Fibroblast of skin of abdomen (primary cell): ENCODE measurements at places on chromosomes 16 and 17.

GRCh38 chr16:89187032-89187769 is 13.1 kb downstream of the SLC22A31 start:
- peak; percentile 33 for DNase-seq

DNA sequence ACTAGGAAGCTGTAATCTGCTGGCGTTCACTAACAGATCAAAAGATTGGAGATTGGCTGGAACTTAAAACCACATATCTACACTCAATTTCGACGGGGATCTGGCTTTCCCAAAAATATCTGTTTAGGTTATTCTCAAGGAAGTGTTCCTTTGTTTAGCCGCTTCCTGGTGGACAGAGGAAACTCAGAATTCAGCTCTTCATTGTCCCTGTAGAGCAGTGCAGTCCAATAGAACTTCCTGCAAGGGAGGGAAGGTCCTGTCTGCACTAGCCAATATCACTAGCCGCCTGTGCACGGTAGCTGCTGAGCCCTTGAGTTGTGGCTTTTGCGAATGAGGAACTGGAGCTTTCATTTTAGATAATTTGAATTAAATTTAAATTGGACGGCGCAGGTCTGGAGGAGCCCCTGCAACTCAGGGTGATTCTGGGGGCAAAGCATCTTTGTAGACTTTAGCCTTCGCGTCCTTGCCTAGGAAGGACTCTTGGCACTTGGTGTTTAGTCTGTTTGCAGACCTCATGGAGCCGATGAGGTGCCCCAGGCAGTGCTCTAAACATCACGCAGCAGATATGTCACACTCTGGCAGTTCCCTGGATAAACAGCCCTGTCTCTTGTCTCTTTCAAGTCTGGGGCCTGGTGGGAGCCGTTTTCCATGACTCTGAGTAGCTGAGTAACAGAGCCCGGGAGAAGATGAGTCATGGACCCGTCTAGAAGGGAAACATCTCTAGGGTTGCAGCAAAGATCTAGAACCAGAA is 122.2 kb downstream of the CCDC182 start:
- DNase-seq = peak; percentile 69

- DNase-seq = peak; percentile 26
Observed at GRCh38 chr16:58589326-58589905, 40.2 kb downstream of the CNOT1 start.

GRCh38 chr16:74830648-74831047 is 56.0 kb upstream of the FA2H start:
- DNase-seq = no peak

DNA sequence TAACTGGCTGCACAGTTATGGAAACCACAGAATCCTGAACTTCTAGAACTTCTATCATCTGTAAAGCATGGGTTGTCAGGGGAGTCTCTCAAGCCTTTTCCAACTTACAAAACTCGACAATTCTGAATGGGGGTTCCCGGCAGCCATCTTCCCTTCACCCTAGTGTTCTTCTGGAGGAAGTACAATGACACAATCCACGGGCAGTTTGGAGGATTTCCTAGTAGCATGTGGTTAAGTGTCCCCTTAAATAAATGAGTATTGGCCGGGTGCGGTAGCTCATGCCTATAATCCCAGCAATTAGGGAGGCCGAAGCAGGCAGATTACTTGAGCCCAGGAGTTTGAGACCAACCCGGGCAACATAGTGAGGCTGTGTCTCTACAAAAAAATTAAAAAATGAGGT is 2.1 kb downstream of the SLC16A6 start:
- DNase-seq = no peak

DNA sequence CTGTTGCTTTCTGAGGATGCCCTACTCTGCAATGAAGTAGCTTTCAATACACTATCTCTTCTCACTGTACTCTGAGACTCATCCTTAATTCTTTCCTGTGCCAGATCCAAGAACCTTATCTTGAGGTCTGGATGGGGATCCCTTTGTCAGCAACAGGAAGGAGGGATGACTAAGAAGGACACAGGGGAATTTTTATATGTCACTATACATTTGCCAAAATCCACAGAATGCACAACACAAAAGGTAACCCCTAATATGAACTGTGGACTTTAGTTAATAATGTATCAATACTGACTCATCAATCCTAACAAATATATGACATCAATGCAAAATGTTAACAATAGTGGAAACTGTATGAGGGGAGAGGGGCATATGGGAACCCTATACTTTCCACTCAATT is 4.7 kb upstream of the RBBP6 start:
- no peak for DNase-seq

GRCh38 chr17:49545806-49546545 is 29.7 kb upstream of the NXPH3 start:
- DNase-seq = no peak

GRCh38 chr16:72469932-72470331 is 298.0 kb upstream of the PMFBP1 start:
- no peak for DNase-seq

DNA sequence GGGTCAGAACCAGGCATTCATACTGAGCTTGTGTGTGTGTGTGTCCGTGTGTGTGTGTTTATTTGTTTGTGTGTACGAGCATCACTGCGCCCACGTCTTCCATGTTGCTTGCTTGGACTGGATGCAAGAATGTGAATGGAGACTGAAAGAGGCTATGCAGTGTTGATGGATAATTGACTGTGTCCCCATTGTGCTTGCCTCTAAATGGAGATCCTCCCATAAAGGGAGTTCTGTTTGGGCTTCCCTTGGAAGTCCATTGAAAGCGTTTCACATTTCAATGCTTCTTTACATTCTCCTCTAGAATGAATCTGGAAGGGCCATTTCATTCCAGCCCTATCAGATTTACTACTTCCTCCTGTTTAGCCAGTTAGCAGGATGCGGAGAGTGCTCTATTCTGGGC is 124.0 kb downstream of the GP2 start:
- no peak for DNase-seq

DNA sequence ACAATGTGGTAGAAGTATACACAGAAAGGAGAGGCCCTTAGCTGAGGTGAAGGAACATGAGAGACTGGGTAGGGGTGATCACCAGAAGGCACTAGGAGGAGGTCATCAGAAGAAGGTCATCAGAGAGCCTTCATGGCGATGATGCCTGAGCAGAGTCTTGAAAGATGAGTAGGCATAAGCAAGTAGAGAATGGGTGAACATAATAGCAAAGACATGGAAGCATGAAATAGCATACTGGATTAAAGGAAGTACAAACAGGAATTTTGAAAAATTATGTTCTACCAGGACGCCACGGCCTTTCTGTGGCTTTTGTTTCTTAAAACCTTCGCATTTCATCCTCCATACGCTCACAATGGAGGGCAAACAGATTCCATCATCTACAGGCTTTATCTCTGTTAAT is 2.9 kb downstream of the IKZF3 start:
- DNase-seq = no peak

DNA sequence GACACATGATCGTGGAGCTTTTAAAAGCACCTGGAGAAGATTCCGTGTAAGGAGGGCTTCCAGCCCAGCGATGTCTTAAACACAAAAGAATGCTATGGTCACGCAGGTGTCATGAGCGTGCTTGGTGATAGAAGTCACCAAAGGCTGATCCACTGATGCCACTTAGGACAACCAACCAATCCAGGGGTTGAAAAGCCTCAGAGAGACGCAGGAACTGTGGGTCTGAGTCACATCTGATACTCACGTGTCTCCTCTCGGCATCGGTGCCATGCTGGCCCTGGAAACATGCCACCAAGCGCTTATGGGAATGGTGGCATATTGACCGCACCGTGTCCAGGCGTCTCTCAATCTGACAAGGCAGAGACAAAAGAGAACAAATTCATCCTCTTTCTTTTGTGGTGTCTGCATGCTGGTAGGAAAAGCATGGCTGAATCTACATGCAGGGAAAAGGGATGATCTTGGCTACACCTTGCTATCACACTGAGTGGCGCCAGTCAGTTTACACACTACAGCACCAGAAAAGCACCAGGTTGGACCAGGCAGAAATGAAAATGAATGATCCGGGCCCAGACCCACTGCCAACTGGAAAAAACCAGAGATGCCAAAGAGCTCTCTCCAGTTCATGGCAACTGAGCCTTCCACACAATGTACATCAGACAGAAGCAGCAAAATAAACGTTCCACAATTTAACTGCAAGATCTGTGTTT is 38.0 kb downstream of the ARHGAP17 start:
- no peak for DNase-seq

GRCh38 chr17:74603037-74603635 is 11.1 kb upstream of the CD300LD start:
- no peak for DNase-seq

DNA sequence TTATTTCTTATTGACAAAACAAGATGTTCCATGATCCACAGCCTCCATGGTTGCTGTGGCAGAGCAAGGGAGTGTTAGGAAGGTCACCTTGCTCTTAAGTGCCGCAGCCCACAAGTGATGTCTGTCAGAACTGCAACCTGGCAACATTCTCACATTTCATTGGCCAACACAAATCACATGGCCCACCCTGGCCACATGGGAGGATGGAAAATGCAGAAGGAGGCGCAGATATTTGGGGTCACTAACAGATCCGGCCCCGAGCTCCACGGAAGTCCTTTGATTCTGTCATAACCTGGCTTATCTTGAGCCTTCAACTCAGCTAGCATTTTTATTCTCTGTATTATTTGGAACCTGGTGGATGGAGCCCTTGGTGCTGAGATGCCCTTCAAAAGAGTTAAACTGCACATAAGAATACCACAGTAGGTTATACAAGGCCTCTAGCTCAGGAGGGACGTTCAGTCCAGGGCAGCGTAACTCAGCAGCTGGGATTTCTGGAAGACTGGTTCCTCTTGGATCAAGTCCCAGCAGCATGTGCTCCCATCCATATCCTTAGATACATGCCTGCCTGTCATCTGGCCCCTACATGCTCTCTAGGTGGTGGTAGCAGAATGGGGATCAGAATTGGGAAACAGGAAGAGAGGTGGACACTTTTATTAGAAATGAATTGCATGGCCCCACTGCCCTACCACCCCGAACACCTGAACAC is 508.1 kb downstream of the HAPSTR1 start:
- no peak for DNase-seq

DNA sequence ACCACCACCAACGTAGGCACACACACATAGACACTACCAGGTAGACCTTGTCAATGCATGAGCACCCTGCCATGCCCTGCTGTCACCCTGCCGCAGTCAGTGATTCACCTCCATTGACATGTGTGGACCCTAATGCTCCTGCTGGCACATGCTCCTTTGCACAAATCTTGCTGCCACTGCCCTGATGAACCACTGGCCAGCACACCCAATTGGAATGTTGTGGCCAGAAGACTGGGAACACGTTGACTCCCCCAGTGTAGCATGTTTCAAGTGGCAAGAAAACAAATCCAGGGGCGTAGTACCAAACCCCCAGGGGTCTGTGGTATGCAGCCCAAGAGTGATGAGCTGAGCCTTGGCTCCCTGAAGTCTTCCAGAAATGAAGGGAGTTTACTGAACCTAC is 486.4 kb upstream of the KIF2B start:
- DNase-seq = no peak

DNA sequence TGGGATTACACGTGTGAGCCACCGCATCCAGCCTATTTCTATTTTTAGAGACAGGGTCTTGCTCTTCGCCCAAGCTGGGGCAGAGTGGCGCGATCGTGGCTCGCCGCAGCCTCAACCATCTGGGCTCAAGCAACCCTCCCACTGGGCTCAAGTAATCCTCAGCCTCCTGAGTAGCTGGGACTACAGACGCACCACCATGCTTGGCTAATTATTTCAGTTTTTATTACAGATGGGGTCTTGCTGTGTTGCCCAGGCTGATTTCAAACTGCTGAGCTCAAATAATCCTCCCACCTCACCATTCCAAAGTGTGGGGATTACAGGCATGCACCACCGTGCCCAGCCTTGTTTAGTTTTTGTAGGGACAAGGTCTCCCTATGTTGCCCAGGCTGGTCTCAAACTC is 53.8 kb downstream of the CCDC57 start:
- no peak for DNase-seq

DNA sequence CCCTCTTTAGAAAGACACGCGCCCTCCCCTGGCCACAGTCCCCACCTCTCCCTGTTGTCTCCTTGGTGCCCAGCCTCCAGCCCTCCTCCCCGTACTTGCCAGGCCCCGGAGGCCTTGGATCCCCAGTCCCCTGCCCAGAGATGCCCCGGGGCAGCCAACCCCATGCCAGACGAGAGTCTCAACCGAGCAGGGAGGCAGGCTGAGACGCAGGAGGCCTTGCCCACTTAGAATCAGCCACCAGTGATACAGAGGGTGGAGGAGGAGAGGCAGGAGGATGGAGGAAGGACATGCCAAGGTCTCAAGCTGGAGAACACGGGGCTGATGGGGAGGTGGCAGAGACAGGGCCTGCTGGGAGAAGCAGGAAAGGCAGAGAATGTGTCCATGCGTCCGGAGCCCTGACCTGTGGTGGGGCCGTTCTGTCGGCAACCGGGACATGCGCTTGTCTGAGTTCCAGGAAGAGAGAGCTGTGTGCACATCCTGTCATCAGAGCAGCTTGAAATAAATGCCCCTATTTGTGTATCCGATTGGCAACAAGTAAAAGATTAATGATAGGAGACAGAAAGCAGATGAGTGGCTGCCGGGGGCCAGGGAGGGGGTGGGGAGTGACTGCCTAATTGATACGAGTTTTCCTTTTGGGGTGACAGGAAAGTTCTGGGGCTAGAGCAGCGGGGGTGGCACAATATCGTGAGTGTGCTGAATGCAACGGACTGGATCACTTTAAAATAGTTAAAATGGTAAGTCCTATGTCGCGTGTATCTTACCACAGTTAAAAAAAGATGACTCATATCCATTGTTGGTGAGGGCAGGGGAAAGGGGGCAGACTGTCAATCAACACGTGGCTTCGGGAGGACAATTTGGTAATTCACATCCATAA is 44.7 kb upstream of the MEAK7 start:
- DNase-seq = no peak

DNA sequence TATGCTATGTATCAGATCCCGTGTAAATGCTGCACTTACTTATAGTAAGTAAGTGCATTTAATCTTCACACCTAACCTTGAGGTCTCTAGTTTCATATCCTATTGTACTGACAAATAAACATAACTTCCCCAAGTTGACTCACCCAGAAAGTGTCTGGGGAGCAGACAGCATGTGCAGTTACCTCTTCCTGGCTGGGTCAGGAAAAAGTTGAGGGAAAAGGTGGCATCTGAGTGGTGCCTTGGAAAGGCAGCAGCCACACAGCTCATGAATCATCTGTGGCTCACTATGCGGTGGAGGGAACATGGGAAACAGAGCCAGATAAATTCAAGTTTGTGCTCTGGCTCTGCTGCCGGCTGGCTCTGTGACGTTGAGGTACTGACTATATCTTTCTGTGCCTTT is 382.0 kb upstream of the DYNLRB2 start:
- peak; percentile 85 for DNase-seq

DNA sequence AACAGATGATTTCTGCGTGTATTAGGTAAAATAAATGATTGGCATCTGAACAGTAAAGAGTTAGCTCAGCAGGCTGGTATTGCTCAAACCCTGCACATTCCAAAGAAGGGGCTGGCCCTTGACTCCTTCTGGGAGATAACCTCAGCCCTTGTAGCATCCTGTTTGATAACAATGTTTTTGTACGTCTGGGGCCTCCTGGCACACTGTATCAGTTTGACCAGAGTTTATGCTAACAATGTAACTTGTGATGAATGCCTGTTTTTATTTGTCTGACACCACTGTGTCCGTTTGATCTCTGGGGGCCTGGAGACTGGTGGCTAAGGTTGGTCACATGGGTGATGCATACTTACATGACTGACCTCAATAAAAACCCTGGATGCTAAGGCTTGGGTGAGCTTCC is 43.8 kb upstream of the NDRG4 start:
- DNase-seq = no peak

GRCh38 chr16:48365601-48366164 is 19.5 kb downstream of the SIAH1 start:
- peak; percentile 87 for DNase-seq
